ENCODE measurements at places on chromosomes 16 and 17. TPM values are rescaled to one million over a fixed set of nuclear protein-coding genes. Genes with fewer than 3 reads are reported as not detected.

The FBXL16 gene
- 0.16 TPM for total RNA-seq

The STX1B gene
- 0.93 TPM for total RNA-seq

The USP36 gene
- total RNA-seq, result 64.6 TPM

The FOXN1 gene
- total RNA-seq, result not detected

The PLCD3 gene
- total RNA-seq, result 94.6 TPM

The KLHL10 gene
- 0.36 TPM for total RNA-seq

The TXNL4B gene
- 8.9 TPM for total RNA-seq

The LRRC75A gene
- total RNA-seq, result 4.8 TPM

The ZNF267 gene
- total RNA-seq, result 17.7 TPM

The AKAP1 gene
- total RNA-seq, result 68.9 TPM

The TK1 gene
- 3.8 TPM for total RNA-seq

All from aorta (tissue), 5 donors.